ENCODE measurements at places on chromosomes 7 and 10.

DNA sequence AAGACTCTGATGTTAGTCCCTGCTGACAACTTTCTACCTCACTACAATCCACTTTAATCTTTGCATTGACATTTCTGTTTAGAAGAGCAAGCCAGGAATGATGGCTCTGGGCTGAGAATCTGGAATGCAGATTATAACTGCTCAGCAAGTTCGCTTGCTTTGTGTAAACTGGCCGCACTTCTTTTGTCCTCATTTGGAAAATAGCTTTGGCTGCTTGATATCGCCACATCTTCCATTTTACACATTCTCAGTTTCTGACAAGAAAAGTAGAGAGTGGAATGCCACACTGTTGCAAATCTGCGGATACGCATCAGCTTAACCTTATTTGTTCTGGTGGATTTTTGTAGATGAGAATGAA is 429.8 kb downstream of the KCNMA1 start:
- no peak for DNase-seq

- DNase-seq = no peak
Measured at GRCh38 chr7:143936087-143937009, 1.3 kb downstream of the OR2F2 start.

DNA sequence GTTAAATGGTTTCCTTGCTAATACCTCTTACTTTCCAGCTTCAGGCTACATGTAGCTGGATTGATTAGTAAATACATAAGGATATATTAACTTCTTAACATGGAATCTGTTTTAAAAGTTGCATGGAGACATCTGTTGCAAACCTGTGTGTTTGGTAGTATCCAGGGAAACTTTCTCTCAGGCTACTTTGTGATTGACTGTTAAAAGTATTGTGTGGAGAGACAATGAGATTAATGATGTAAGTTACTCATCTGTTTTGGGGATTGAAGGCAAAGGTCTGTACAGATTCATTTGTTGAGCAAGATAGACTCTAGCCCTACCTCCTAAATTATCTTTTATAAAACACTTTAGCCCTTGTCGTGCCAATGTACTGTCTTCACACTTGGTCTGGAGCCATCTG is 6.6 kb downstream of the CREB5 start:
- DNase-seq = no peak

GRCh38 chr7:129605960-129606614 is 5.4 kb upstream of the NRF1 start:
- DNase-seq = no peak

GRCh38 chr7:122303531-122304318 is 825 bp downstream of the FEZF1 start:
- no peak for DNase-seq

DNA sequence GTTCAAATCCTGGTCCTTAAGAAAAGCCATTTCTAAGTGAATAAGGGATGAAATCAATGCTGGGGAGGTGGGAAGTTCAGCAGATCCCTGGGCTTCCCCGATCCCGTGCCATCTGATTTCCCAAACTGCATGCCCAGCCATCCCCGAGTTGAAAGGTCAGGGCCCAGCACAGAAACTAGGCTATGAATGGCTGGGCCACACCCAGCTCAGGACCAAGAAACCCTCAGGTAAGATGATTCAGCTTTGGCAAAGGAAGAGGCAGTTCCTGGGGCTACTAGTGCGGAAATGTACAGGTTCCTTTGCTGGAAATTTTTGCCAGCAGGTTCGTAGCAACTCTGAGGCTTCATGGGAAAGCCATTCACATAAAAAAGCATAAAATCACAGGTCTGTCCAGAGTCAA is 182.7 kb downstream of the FAM107B start:
- no peak for DNase-seq

GRCh38 chr10:95429639-95430038 is 131.5 kb downstream of the SORBS1 start:
- no peak for DNase-seq
